ENCODE measurements at places on chromosomes 11 and 22. TPM values are rescaled to one million over a fixed set of nuclear protein-coding genes. Genes with fewer than 3 reads are reported as not detected.

Gene MMP13
- not detected for polyA plus RNA-seq

Gene CDCA5
- polyA plus RNA-seq: 2.0 TPM

Gene MMP27
- not detected for polyA plus RNA-seq

Gene SOX6
- not detected for polyA plus RNA-seq

Gene MISFA
- polyA plus RNA-seq: 0.89 TPM

Gene PACSIN3
- not detected for polyA plus RNA-seq

Gene AIFM3
- polyA plus RNA-seq: 2.3 TPM

Gene C11orf86
- not detected for polyA plus RNA-seq

Gene HTR3A
- 11.3 TPM for polyA plus RNA-seq

Gene TTC28
- polyA plus RNA-seq: 0.30 TPM

Gene LRRC75B
- polyA plus RNA-seq: 0.63 TPM

Gene BSCL2
- 48.2 TPM for polyA plus RNA-seq

Gene FGF19
- not detected for polyA plus RNA-seq

Gene SELENOM
- 145 TPM for polyA plus RNA-seq

Gene SCGB1A1
- not detected for polyA plus RNA-seq

Gene MS4A12
- not detected for polyA plus RNA-seq

Gene APOBEC3F
- 33.0 TPM for polyA plus RNA-seq

Gene OR2AT4
- not detected for polyA plus RNA-seq

Gene MEI1
- polyA plus RNA-seq: 105 TPM

Gene CBLIF
- polyA plus RNA-seq: not detected

Gene GSTT4
- not detected for polyA plus RNA-seq

Gene SCN2B
- not detected for polyA plus RNA-seq

Gene PAMR1
- polyA plus RNA-seq: not detected

Gene SYT9
- 0.21 TPM for polyA plus RNA-seq

Gene OR52I2
- not detected for polyA plus RNA-seq

Gene OR51B5
- polyA plus RNA-seq: not detected

Data from IgD-negative memory B cell (primary cell).